ENCODE measurements at places on chromosomes 3 and 15. TPM values are rescaled to one million over a fixed set of nuclear protein-coding genes. Genes with fewer than 3 reads are reported as not detected.
A peak's percentile ranks its signal among the peaks of the same experiment; 100 is the strongest.

DNA sequence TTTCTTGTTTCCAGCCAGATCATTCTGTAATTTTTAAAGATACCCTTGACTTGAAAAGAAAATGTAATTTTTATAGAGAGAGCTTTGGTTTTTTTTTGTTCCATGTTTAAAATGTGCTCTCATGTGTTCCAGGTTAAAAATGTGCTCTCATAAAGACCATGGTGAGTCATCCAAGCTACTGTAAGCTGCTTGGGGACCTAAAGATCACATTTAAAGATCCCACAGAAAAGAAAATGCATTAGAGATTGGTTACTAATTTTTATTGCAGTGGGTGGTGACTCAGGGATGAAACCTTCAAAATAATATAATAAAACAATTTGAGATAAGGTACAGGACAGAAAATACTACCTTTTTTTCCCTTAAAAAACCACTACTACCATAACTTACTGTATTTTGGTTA is 11.0 kb downstream of the TCF12 start:
- no peak for DNase-seq

Gene SEMA3G
- total RNA-seq: 23.6 TPM

DNA sequence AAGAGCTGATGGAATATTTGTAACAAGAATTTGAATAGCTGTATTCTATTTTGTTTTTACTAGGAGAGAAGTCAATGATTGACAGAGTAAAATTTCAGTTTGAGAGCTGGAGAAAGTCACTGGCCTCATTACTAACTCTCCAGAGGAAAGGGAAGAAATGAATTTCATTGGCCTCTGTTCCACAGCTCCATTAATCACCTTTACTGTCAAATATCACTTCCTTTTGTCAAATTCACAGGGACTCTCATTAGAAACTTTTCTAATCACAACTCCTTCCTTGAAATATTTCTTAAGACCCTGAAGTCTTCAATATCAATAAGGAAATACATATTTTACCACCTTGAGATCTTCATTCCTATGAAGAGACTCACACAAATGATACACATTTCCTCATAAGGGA is 379.9 kb upstream of the RASGRP1 start:
- no peak for DNase-seq

- DNase-seq: no peak
Observed at GRCh38 chr15:89089316-89090230, 1.3 kb downstream of the ABHD2 start.

DNA sequence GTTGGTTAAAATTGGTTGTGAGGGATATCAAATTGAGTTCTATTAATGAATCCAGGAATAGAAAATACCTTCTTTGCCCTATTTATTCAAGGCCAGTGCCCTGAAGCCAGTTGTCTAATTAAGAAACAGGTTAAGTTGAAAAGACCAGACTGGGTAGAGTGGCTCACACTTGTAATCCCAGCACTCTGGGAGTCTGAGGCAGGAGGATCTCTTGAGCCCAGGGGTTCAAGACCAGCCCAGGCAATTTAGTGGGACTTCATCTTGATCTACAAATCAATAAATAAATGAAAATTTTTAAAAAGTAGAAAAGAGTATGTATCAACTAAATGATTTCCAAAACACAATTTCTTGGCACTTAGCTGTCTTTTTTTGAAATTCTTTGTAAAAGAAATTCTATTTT is 40.3 kb upstream of the TRPM1 start:
- DNase-seq: no peak

Gene IL5RA
- total RNA-seq: 5.6 TPM

DNA sequence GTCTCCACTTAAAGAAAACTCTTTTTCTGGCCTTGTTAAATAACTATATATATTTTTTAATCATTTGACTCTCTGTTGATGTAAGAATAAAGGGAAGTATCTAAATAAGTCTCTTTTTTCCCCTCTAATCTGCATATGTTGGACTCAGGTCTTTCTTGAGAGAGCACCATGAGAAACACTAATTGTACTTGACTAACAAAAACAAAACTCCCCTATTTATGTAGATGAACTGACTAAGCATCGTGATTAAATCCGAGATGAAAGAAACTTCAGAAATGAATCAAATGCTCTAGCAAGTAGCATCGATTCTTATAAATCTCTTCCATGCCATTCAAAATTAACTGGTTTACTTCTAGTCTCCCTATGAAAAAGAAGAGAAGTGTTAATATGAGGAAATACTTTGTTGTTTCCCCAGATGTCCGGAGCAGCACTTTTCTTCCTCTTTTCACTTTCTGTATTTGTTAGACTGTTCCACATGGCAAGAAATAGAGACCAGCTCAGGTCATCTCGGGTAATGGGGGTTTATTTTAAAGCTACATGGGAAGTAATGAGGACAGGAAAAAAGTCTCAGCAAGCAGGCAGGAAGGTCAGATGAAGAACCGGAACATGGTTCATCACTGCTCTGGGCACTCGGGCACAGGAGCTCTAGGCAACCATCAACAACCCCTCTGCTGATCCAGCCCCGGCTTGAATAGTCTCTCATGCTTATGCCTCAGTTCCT is 288.3 kb downstream of the CNTN6 start:
- no peak for DNase-seq

Gene SLC22A14
- not detected for total RNA-seq

Gene CEP152
- 6.5 TPM for total RNA-seq

GRCh38 chr3:159766563-159767185 is 222.0 kb upstream of the IL12A start:
- no peak for DNase-seq

DNA sequence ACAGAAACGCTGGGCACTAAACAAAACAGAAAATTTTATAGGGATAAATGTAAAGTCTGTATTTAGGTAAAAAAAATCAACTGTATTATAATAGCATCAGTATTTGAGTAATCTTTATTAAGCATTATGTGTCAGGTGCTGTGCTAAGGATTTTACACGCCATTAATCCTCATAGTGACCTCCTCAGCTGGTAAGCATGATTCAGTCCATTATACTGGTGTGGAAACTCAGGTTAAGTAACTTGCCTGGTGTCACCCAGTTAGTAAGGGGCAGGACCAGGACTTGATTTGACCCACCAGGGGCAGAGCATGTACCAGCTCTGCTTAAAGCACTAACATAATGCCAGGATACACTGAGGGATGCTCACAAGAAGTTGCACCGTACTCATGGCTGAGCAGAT is 4.8 kb downstream of the MYO5C start:
- no peak for DNase-seq

Gene AADACL2
- 0.21 TPM for total RNA-seq

DNA sequence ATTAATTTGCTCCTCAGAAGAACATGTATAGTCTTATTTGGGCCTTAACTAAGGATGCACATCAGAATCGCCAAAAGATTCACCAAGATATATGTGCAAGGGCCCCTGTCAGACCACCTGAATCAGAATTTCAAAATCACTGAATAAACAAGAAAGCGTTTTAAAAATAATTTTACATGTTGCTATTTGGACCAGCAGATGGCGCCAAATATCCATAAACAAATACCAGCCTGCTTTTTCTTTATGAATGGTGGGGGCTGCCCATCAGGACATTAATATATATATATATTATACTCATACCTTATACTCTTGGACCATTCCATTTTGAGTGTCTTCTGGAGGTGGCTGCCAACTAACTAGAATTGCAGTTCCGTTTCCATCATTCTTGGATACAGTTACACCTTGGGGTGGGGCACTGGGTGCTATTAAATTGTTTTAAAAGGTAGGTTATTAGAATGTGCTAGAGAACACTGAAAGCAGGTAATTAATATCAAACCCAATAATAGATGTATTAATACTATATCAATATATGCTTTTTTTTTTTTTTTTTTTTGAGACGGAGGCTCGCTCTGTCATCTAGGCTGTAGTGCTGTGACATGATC is 1108.3 kb downstream of the ROBO1 start:
- no peak for DNase-seq

Gene TMED3
- total RNA-seq: 45.2 TPM

Gene CBLB
- 29.7 TPM for total RNA-seq

DNA sequence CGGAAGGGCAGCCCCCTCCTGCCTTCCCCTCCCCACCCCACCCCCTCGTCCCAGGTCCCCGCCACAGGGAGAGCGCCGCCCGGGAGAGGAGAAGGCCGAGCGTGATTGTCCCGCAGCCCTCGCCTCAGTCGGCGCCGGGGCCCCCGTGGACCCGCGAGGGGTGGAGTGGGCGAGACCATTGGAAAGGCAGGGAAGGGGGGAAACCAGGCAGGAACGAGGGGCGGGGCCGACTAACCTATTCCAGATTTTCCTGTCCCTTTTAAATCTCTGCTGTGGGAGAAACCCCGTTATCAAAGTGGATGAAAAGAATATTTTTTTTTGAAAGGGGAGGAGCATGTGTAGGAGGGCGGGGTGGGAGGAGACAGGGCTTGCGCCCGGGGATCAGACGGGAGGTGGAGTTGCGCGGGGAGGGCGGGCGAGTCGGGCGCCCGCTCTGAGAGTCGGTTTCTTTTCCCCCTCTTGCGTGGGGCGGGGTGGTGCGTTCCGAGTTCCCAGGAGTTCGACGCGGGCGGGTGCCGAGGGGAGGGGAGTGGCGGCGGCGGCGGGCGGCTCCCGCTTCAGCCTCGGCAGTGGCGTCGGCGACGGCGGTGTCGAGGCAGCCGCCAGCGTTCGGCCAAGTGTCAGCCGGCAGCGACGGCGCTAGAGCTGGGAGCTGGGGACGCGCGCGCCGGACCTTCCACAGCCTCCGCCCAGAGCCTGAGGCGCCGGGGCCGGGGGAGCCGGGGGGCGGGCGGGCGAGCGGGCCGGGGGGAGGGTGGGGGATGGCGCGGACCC is at the start of gene NECTIN3:
Gene NECTIN3, plus strand, starts transcription at position 560 of the 774 bp plus-strand sequence. Its CDS starts 202 bp downstream, at position 762.
- peak; percentile 93 for DNase-seq

Gene SLC27A2
- 2.9 TPM for total RNA-seq

DNA sequence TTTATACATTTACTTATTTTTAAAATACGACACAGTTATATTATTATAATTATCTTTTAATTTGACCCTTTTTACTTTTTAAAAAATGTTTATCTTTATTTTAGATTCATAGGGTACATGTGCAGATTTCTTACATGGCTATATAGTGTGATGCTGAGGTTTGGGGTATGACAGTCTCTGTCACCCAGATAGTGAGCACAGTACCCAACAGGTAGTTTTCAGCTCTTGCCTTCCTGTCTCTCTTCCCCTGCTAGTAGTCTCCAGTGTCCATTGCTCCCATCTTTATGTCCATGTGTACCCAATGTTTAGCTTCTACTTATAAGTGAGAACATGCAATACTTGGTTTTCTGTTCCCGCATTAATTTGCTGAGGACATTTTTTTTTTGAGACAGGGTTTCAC is 21.8 kb upstream of the KCNMB2 start:
- no peak for DNase-seq

DNA sequence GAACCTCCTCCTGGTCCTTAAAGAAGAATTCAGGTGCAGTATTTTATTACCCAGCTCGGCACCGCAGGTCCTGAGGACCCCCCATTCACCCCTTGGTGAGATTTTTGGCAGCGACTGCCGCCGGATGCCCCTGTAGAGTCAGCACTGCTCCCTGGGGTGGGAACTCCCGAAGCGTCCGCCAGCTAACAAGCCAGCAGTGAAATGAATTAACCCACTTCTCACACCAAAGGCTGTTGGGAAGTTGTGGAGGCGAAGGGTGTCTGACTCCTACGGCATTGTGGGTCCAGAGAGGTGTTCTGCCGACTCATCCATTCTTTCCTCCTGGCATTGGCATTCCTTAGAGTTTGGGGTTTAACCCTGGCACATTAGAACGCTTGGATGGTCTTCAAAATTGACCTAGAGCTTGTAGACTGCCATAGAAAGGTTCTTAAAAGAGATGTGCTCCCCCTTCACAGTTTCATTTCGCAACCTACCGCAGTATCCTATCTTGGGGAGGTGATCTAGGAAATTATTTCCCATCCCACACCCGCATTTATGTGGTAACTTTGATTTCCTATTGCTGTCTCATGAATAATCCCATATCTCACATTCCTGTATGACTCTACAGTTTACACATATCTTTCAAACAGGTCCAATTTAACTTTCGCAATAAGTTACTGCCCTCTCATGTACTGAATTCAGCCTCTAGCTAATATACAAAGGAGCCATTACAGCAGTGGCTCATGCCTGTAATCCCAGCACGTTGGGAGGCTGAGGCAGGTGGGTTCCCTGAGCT is 879 bp upstream of the EIF5A2 start:
- no peak for DNase-seq

- no peak for DNase-seq
Observed at GRCh38 chr3:7518456-7518855, 657.5 kb downstream of the GRM7 start.

GRCh38 chr3:186825294-186825821 is 17.2 kb upstream of the ADIPOQ start:
- DNase-seq: peak; percentile 50

DNA sequence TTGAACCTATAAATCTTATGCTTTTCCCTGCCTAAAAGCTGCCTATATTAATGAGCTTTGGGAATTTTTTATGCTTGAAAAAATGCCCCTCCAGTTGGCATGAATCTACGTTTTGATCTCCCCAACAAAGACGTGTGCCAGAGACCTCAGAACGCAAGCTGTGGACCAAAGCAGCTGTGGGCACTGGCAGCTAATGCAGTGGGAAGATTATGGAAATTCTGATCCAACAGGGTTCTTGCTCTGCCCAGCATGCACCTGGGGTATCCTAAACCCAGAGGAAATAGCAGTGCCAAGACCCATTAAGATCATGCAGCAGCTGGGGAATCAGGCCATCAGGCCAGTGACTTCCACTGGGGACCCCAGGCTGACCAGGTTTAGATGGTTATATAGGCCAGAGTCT is 423.0 kb downstream of the ZBBX start:
- DNase-seq: no peak

Gene ACTC1
- total RNA-seq: 0.62 TPM

DNA sequence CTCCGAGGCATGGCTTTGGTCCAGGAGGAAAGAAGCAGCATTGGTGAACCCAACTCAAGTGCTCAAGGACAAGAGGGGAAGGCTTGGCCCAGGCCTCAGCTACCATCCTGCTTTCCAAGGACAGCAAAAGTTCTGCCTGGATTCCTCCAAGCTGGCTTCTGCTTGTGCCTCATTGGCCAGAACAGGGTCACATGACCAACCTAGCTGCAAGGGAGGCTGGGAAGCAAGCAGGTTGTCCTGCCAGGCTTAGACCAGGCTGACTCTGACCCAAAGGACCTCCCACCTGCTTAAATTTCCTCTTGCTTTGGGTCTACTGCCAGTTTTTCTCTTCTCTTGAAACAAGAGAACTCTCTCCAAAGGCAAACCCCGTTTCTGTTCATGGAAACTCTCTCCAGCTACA is 70.7 kb downstream of the RPN1 start:
- DNase-seq: no peak

Gene GOLGA8G
- total RNA-seq: not detected

GRCh38 chr3:21835264-21835663 is 84.3 kb upstream of the ZNF385D start:
- no peak for DNase-seq

GRCh38 chr15:85551221-85551832 is 170.9 kb downstream of the AKAP13 start:
- no peak for DNase-seq
